ENCODE measurements at places on chromosomes 7 and 10.

DNA sequence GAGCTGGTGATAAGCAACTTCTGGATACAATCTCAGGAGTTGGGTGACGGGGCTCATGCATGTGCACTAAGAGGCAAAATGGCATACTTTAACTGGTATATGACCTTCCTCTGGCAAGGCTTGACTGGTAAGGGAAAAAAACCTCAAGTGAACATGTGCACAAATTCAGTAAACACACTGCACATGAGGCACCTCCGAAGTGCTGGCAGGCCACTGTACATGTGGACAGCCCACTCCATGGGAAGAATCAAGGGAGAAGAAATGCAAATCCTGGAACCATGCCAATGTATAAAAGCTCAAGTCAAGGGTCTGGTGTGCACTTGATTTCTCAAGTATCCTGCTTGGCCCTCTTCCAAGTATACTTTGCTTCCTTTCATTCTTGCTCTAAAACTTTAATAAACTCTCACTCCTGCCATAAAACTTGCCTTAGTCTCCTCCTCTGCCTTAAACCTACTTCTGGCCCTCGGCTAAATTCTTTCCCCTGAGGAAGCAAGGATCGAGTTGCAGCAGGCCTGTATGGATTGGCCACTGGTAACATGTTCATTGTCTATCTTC, 167.2 kb downstream of the RAMP3 start:
- DNase-seq = no peak

- DNase-seq = no peak
Measured at GRCh38 chr7:30468041-30468440, 10.5 kb downstream of the NOD1 start.

- DNase-seq = no peak
Measured at GRCh38 chr7:137990251-137990941, 11.5 kb downstream of the CREB3L2 start.

GRCh38 chr7:65951837-65952578, 30.0 kb downstream of the GUSB start:
- no peak for DNase-seq

GRCh38 chr7:139293534-139293933, 47.6 kb upstream of the FMC1 start:
- DNase-seq = no peak

DNA sequence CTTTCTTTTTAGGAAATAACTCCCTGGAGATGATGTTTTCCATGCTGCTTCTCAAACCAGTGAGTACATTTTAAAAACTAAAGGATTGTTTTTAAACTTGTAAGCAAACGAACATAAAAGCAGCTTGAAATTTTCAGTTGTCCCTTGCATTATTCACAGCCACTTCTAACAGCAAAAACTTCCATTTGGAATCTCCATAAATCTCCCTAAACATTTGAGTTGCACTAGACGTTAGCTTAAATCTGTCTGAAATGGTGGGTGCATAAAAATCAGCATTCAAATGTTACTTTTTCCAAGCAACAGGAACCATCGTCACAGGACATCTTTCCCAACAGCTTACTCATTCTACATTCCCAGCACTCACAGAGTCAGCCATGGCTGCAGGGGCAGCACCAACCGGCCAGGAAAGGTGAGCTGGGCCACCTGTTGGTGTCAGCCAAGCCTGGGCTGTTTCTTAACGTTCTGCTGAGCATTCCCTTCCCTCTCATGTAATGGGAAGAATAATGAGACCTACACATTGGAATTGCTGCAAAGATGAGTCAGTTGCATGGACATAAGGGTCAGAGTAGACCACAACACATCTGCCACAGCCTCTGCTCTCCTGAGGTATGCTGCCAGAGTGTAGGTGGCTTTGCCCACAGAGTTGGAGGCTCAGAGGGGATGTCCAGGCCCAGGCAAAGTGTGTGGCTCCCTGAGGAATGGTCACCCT, 163.2 kb downstream of the TNS3 start:
- DNase-seq = no peak

DNA sequence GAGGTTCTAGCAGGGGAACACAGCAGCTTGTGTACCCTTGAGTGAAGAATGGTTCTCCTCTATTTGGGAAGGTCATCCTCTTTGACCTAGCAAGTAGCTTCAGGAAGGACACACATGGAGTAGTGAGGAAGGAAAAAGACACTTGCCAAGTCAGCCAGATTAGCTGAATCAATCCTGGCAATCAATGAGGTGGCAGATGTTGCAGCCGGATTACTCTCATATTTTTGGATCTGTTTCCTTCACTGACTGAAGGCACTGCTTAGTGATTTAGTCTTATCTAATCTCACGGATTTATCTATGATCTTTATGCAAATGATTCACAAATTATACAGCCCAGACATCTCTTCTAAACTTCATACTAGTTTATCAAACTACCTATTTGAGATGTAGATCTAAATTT, 218.8 kb downstream of the GPR158 start:
- no peak for DNase-seq

GRCh38 chr7:17380736-17381662, 82.5 kb downstream of the AHR start:
- no peak for DNase-seq

GRCh38 chr7:157472311-157473050, 135.7 kb downstream of the DNAJB6 start:
- DNase-seq = no peak

GRCh38 chr10:7159517-7159916, 251.3 kb downstream of the SFMBT2 start:
- no peak for DNase-seq

DNA sequence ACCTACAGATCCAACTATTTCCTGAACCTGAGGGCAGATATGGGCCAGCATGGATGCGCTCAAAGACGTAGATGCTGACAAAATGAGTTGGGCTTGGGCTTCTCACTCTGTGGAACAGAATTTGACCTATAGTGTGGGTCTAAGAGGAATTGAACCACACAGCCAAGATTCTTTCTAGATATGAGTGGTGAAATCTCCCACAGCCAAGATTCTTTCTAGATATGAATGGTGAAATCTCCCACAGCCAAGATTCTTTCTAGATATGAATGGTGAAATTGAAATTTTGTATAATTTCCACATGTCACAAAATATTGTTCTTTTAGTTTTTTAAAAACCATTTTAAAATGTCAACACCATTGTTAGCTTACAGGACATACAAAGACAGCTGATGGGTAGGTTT, 215.4 kb upstream of the LRGUK start:
- DNase-seq = no peak

DNA sequence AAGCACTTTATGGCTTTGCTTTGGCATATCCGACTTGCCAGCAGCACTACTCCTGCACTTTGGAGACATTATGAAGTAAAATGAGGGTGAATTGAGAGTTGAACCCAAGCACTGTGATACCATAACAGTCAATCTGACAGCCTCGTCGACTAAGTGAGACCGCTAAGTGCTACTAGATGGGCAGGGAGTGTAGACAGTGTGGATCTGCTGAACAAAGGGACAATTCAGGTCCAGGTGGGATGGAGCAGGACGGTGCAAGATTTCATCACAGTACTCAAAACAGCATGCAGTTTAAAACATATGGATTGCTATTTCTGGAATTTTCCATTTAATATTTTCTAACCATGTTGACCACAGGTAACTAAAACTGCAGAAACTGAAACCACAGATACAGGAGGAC, 20.8 kb upstream of the PRTFDC1 start:
- no peak for DNase-seq

- DNase-seq = no peak
Measured at GRCh38 chr10:99681553-99681952, 22.2 kb downstream of the ENTPD7 start.

GRCh38 chr10:3554121-3554522, 230.9 kb downstream of the KLF6 start:
- DNase-seq = no peak

DNA sequence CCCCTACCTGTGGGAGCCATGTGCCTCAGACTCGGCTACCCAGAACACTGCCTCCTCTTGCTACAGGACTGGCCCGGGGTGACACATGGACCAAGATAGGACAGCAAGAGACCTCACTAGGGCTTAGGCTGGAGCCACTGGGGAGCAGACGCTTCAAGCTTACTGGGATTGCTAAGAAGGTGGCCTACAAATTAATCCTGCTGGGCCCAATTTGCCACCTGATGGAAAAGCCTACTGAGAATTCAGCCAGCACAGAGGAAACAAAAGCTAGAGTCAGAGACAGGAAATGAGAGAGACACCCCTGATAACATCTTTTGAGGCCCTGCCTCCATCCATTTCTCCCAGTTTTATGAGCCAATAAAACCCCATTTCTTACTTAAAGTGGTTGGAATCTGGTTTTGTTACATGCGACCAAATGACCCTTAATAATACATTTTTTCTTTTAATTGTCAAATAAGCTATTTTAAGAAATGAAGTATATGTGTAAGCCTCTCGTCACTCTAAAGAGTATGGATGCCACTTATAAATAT, 282.1 kb downstream of the CXCL12 start:
- DNase-seq = no peak

GRCh38 chr7:158531661-158532060, 56.0 kb downstream of the PTPRN2 start:
- DNase-seq = no peak

GRCh38 chr7:13802651-13803050, 186.8 kb downstream of the ETV1 start:
- DNase-seq = no peak

DNA sequence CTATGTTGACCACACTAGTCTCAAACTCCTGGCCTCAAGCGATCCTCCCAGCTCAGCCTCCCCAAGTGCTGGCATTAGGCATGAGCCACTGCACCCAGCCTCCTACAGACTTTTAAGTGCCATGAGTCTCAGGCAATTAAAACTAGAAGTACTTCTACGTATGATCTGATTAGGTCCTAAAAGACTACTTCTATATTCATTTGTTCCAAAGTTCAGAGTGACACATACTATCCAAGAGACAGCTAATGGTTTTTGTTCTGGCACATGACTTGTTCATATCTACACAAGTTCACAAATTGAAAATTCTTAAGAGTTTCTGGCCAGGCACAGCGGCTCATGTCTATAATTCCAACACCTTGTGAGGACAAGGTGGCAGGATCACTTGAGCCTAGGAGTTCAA, 11.7 kb downstream of the ARHGAP19 start:
- DNase-seq = no peak

DNA sequence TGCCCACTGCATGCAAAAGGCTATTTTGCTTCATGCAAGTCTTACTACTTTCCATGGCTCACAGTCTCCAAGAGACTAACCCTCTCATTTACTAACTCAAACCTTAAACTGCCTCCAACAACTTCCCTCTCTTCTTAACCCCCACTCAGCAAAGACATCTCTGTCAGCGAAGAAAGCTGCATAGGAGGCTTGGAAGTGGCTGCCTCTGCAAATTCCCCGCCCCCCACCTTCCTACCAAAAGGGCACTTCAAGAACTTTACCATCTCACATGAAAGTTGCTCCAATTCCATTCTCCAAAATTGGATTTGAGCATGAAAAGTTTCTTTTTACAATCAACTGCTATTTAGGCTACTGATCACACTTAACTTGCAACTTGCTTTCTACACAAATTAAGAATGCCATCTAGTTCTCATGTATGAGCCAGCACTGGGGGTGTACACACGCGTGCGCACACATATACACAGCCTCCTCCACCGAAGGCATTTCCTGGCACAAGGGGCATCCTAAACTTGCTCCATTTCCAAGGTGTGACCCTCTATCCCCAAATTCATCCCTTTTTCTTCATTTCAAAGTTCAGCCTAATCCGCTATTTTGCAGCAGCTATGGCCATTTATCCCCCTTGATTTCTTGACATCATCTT, 1.8 kb downstream of the CCDC6 start:
- no peak for DNase-seq

DNA sequence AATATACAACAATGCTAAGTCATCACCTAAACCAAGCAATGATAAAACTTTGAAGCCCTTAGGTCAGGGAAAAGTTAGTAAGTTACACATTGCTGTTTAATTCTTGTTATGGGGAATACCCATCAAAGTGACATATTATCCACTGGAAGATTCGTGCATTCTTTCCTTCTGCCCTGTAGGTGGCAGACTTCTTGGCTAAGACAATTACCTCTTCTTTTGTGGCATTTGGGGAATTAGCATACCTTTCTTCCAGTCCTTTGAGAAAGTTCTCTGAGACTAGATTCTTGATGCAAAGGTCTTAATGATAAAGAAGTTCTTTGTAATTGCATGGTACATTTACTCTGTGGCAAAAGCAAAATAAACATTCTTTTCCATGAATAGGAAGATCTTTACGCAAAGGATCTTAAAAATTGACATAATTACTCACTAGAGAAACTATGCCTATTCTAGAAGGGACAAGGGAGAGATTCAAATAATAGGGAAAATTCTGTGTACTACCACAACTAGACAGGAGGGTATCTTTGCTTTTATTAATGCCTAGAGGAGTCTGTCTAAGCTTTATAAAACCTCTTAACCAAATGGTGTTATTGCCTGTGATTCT, 395.9 kb downstream of the GRM8 start:
- no peak for DNase-seq

Measured in stimulated activated CD8-positive, alpha-beta memory T cell treated with anti-CD3 and anti-CD28 coated beads, Interleukin-15, amount 100 ng/mL, for 24 hours (primary cell).